Right kidney (tissue), 9 donors: ENCODE measurements at places on chromosomes 12 and 14.

- DNase-seq, result no peak
Observed at GRCh38 chr14:24846261-24846660, 203.7 kb downstream of the STXBP6 start.

DNA sequence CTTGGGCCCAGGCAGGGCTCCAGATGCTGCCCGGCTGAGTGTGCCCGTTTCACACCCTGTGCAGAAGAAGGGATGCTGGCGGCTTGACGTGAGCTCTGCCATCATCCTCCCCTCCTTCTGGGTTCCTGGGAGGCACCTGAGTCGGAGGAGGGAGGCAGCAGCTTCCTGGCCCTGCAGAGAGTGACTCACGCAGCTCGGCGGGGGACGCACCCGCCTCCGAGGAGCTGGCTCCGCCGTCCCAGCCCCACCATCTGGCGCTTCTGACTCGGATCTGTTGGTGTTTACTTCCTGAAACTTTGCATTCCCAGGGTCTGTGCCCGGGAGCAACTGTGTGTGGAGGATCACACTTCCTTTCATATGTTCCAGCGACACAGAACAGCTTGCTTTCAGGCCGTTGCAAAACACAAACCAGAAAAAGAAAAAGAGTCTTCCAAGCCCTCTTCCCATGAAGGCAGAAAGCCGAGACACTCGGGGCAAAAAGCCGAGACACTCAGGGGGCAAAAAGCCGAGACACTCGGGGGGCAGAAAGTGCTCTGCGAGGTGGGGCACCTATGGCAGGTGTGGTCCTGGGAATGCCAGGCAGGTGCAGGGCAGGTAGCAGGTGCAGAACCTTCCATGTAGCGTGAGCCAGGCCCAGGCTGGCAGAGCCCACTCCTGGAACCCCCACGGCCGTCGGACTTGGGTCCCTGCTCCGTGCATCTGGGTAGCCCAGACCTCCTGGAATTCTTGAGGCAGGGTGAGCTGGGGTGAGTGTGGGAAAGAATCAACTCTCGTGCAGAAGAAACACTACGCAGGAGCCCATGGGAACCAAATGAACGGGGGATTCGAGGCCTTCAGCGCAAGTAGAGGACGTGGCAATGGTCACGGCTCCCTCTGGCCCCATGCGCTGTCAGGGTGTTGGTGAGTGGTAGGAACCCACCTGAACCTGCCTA lies 27.6 kb upstream of the GALNT9 start:
- peak; percentile 46 for DNase-seq

DNA sequence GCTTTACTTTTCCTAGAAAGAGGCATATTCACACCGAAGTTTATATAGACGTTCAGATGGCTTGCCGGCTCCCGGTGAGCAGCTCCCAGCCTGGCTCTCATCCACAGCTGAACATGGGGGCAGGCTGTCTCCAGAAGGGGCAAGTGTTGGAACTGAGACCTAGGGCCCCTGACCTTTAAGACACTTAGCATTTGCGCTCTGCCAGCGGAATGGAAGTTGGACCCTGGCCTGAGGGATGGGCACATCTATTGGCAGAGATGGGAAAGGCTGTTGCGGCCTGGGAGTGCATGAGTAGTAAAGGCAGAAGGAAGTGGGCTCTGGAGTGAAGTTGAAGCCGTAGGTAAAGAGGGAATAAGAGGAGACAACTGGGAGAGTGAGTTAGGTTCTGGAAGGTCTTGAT lies 54.2 kb upstream of the TSPAN9 start:
- DNase-seq, result no peak

DNA sequence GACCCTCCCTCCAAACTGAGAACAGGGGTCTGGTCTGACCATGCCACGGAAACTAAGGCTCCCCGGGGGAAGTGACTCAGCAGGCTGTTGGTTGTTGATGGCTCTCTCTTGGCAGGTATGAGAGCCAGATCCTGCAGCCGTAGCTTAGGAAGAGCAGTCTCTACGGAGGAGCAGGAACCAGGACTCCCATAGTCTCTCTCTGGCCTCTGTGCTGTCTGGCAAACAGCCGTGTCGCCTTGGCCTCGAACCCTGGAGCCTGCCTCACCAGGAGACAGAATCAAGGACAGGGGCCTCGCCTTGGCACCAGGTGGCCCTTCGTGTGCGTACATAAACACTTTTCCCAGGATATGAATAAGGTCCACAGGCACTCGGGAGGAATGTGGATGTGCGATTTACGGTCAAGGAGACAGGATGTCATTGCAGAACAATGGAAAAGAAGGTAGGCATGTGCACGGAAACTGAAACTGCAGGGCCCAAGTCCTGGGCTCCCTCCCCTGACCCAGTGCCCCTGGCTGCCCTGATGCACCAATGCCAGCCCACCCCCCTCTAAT lies 7.9 kb downstream of the VWF start:
- no peak for DNase-seq

DNA sequence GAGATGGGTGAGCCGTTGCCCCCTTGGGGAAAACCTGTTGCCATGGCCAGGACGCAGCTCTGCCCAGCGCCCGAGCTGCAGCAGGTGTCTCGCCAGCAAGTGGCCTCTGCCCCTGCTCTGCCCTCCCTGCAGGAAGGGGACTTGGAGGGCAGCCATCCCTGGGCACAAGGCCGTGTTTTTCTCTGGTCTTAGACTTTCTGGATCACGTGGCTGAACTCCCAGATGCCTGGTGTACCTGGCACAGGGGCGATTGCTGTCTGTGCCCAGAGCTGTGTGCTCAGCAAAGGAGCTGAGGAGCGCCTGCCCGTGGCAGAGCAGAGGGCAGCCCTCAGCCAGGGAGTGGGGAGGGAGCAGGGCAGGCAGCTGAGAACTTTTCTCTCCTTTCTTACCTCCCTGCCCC lies 38.0 kb downstream of the TMEM63C start:
- no peak for DNase-seq

GRCh38 chr12:57772429-57773322 lies at the start of gene EEF1AKMT3:
EEF1AKMT3 (plus strand) TSS chr12:57772614; CDS start chr12:57772725, 111 bp downstream.
- peak; percentile 85 for DNase-seq

GRCh38 chr14:83856334-83856733 lies 1673.6 kb upstream of the FLRT2 start:
- DNase-seq, result no peak

DNA sequence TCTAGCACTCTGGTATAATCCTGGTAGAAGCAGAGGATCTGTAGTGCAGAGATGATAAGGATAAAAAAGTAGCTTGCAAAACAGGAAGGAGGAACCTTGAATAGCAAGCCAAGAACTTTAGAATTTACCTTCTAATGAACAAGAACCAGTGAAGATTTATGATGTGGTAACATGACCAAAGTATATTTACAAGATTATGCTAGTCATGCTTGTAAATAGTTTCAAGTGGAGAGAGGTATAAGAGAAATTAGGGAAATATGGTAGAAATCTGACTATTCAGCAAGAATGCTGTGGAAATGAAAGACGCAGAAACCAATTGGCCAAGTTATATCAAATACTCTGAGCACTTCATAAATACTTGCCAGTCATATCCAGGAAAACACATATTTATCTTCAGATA lies 47.8 kb downstream of the ERGIC2 start:
- no peak for DNase-seq

DNA sequence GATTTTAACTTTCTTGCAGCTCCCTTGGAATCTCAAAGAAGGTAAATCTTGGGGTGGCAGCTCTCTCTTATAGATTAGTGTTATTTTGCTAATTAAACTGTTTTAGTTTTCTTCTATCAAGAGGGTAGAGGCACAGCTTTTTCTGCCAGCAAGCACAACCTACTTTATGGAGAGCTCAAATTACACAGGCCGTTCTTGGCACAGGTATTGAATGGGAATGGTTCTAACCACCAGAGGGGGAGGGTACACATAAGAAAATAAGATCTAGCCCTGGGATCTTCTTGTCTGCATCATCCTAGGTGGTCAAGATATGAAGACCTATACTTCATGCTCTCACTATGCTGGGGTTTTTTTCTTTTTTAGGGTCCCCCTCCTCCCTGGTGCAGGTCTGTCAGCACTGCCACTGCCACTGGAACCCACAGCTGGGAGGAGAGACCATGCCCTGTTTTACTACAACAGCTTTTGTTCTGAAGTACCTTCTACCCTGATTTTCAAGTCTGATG lies 48.6 kb upstream of the STAC3 start:
- no peak for DNase-seq

DNA sequence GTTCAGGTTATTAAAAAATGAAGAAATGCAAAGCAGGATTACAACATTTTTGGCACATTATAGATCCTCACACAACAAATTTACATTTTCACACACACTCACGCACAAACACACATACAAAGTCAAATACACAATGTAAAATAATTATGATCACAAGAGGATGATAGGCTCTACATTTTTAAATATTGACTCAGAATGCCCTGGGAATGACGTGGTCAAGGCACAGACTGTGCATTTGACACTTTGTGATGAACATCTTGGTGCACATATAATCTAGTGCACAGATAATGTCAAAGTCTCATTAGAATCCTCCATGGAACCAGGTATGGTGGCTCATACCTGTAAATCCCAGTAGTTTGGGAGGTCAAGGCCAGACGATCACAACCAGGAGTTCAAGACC lies 49.4 kb downstream of the DPF3 start:
- DNase-seq, result no peak

DNA sequence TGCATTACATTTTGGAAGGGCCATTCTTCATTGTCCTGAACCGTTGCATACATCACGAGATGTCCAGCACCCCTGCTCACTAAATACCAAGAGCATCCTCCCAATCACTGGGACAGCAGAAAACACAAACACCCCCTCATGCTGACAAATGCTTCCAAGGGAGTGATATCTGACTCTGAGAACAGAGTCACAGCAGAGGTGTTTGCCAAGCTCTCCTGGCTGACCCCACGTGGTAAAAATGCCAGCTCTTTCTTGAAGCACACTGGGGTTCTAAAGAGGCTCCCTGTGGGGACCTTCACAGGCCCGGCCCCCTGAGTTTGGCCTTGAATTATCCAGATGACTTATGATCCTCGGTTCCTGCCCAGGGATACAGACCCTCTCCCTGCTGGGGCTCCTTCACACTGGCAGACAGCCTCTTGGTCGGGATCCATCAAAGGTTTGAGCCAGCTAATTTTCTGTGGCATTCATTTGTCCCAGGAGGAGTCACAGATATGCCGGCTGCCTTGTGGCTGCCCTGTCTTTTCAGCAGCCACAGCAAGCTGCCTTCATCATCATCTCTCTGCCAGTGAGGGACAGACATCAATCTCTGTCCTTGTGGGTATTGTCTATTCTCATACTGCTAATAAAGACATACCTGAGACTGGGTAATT lies 43.1 kb upstream of the PSMC1 start:
- no peak for DNase-seq

- DNase-seq, result no peak
Observed at GRCh38 chr12:120760349-120761254, 35.0 kb downstream of the ACADS start.

- no peak for DNase-seq
Observed at GRCh38 chr14:55699131-55700057, 119.4 kb downstream of the KTN1 start.

GRCh38 chr12:76860256-76860655 lies 18.6 kb downstream of the CSRP2 start:
- no peak for DNase-seq

- DNase-seq, result no peak
Observed at GRCh38 chr12:76178452-76178851, 94.0 kb upstream of the NAP1L1 start.

DNA sequence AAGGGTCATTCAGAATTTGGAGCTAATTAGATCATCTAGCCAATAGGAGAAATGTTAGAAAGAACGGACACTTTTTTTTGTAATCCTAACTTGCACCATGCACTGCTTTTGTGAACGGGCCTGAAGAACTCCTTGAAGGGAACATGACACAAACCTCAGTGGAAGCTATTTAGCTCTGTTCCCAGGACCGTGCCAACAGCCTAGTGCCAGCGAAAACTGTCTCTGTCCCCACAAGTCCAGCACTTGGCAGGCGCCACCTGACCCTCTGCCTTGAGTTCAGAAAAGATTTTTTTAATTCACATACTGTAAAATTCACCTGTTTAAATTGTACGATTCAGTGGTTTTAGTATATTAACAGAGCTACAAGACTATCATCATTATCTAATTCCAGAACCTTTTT lies 31.3 kb upstream of the KCNA5 start:
- no peak for DNase-seq

- DNase-seq, result no peak
Observed at GRCh38 chr12:124227951-124228711, 66.8 kb upstream of the RFLNA start.
